ENCODE measurements at places on chromosomes 6 and 20.

- DNase-seq, result peak; percentile 1
Measured at GRCh38 chr20:46757754-46758678, 48.6 kb downstream of the SLC2A10 start.

- DNase-seq, result no peak
Measured at GRCh38 chr20:23542801-23543200, 25.5 kb downstream of the CST9L start.

GRCh38 chr20:45779011-45779915 is 12.4 kb downstream of the WFDC3 start:
- no peak for DNase-seq

- no peak for DNase-seq
Measured at GRCh38 chr20:63292292-63292701, 689 bp upstream of the COL20A1 start.

GRCh38 chr6:140230282-140230681 is 855.8 kb upstream of the CITED2 start:
- no peak for DNase-seq

GRCh38 chr6:88890860-88891845 is 72.3 kb downstream of the RNGTT start:
- DNase-seq, result no peak

- no peak for DNase-seq
Measured at GRCh38 chr6:112338166-112338709, 8.9 kb upstream of the RFPL4B start.

GRCh38 chr6:44105993-44106740 is 21.1 kb downstream of the MRPL14 start:
- DNase-seq, result no peak

GRCh38 chr6:1629316-1629715 is 19.6 kb downstream of the FOXC1 start:
- DNase-seq, result no peak

GRCh38 chr6:14865531-14866100 is 380.3 kb upstream of the JARID2 start:
- DNase-seq, result no peak

DNA sequence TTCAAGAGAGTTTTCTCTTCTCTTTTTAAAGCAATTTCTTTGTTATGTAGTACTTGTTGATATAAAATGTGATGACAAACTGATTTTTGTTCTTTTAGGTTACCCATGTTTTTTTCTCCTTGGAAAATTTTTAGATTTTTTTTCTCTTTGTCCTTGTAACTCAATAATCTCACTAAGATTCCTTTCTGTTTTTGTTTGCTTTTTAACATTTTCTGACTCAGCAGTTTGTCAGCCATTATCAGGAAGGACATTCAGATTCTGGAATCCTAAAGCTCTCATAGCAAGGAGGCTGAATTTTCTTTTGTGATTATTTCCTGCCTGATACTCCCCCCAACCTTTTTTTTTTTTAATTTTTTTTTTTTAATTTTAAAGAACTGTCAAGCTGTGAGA is 75.2 kb upstream of the CITED2 start:
- DNase-seq, result no peak

DNA sequence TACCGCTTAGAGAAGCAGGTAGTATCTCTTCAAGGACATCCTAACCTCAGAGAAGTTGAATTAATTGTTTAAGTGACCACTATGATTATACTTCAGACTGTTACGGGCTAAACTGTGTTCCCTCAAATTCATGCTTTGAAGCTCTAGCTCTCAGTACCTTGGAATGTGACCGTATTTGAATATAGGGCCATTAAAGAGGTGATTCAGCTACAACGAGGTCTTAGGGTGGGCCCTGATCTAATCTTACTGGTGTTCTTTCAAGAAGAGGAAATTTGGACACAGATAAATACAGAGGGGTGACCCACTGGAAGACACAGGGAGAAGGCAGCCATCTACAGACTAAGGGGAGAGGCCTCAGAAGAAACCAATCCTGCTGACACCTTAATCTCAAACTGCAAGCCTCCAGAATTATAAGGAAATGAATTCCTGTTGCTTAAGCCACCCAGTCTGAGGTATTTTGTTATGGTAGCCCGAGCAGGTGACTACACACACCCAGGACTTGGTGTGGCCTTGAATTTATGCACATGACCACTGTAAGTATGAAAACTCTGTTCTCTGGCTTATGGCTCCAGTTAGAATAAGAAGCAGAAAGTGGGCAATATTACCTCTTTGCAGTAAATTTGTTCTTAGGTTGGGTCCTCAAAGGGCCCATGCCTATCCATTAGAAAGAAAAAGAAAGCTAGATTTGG is 249.1 kb downstream of the DHX35 start:
- DNase-seq, result no peak

- no peak for DNase-seq
Measured at GRCh38 chr6:159047891-159048685, 3.3 kb upstream of the TAGAP start.

DNA sequence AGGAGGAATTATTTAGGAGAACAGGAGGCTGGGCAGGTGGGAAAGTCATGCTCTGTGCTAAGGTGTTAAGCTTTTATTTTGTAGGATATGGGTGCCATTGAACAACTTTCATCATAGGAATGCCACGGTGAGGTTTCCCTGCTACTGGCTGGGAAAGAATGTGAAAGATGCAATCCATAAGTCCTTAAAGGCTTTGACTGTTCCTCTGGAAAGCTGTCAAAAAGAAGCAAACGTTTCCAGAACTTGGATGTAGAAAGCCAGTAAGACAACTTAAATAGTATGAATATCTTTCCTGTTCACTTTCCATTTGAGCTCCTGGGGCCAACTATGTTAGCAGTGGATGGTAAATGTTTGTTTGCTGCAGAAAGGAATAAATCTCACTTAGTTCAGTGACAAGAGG is 574.4 kb downstream of the RNF144B start:
- DNase-seq, result no peak

DNA sequence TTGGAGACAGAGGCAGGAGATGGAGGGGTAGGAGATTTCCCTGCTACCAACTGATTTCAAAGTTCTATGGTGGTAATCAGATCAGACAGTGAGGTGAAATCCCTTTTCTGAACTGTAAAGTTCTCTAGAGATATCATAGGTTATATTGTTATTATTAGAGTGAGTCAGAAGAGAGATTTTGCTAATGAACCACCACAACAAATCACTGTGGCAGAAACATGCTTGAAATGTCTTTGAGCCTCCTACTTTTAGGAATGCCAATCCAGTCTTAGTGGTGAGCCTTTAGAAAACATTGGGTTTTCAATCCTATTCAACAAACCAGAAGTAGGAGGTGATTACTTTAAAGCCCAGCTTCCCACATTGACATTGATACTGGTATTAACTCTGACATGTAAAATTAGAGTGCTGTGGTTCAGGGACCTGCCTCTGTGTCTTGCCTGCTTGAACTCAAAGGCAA is 136.7 kb upstream of the CNR1 start:
- DNase-seq, result no peak

DNA sequence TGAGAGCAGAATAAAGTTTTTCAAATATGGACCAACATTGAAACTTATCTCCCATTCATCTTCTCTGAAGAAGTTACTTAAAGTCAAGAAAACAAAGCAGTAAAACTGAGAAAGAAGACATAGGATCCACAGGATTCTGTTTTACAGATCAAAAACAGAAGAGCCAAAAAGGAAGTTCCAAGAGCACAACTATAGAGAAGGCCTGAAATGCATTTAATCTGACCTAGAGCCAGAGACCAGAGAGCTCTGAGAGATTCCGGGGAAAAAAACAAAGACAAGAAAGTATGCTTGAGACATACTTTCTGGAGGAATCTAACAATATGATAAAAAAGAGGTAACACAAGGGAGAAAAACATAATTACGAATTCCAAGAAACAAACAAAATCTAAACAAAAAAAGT is 26.1 kb downstream of the SRPK1 start:
- no peak for DNase-seq

DNA sequence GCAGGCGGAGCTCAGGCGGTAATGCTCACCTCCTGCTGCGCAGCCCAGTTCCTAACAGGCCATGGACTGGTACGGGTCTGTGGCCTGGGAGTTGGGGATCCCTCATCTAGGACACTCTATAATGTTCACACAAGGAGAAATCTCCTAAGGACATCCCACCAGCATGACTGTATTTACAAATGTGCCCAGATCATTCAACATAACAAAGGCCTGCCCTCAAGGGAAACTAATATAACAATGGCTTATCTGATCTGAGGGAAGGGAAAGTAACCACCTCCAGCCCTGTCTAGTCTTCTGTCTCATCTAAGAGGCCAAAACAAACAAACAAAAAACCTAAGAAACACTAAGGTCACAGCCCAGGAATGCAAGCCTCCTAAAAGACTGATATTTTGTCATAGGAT is 232.8 kb downstream of the RNGTT start:
- DNase-seq, result no peak

- DNase-seq, result no peak
Measured at GRCh38 chr20:6942266-6942665, 174.8 kb downstream of the BMP2 start.

DNA sequence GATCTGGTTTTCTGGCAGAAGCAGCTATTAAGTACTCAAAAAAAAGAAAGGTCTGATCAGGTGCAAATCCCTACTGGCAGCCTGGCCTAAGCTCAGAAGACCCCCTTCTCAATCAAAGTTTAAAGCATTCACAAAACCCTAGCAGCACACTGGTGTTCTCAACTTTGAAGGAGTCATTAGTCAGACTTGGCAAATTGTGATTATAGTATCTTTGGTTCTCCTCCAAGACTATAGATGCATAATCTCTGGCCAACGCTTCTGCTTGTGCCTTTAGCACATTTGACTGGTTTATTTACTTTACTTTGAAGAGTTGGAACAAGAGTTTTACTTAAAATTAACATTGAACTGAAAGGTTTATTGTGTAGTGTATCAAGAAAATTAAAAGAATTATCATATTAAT is 248.9 kb downstream of the PTPRK start:
- no peak for DNase-seq

DNA sequence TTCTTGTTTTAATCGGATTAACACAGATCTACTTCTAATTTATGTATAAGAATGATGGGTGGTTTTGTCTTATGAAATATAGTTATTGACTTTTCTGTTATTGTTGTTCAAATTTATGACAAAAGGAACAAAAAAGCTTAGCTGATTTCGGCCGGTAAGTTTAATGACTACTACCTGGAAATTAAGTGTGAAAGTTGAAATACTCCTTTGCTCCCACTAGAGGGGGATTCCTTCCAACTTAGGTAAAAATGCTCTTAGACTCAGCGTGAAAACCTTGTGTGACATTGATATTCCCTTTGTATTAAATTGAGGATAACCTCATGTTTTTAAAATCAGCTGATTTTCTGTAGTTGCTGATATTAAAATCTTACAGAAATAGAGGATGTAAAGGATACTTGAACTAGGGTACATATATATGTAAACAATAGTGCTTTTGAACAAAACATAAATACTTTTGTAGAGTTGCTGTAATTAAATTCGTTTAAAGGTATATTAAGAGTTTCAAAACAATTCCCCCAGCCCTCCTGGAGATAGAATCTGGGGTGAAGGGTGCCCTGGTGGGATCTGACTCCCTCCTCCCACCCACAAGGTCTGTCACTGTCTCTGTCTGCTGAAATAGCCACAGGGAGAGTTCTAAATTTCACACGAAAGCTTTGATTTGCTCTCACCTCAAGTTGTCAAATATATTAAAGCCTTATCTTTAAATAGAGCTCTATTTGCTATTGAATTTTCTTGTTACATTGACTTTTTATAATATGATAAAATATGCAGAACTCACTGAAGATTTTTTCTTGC is 257.5 kb downstream of the ARID1B start:
- peak; percentile 36 for DNase-seq

DNA sequence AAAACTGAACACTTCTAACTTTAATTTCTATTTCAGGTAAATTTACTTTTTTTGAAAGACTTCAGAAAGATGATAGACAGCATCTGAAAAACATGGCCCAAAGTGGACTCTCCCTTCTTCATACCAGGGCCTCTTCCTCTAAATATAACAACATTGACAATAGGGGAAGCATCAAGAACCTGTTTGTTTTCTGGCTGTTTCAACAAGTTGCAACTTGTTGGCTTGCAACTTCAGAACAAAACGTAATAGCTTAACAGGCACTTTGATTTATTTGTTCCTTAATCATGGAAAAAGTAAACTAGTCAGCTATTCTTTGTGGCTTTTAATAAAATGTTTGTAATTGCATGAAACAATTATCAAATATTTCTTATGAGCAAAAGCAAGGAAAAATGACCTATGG is 34.3 kb downstream of the RGS17 start:
- no peak for DNase-seq

- DNase-seq, result no peak
Measured at GRCh38 chr6:145283856-145284255, 451.5 kb downstream of the EPM2A start.

DNA sequence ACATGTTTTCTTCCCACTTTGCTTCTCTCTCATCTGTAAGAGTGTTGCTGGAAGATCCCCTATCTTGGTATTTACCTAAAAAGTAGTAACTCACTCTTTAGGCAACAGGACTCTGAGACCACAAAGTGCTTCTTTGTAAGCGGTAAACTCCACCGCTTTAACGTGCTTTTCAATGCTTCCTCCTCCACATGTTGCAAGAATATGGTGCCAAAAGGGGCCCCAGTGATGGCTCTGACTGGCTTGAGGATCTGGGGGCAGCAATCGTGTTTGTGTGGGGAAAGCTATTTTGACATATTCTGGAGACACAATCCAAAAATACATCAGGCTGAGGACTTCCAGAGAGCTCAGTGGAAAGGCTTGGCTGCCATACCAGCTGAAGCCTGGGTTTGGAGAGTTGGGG is 12.4 kb upstream of the CPNE5 start:
- no peak for DNase-seq

DNA sequence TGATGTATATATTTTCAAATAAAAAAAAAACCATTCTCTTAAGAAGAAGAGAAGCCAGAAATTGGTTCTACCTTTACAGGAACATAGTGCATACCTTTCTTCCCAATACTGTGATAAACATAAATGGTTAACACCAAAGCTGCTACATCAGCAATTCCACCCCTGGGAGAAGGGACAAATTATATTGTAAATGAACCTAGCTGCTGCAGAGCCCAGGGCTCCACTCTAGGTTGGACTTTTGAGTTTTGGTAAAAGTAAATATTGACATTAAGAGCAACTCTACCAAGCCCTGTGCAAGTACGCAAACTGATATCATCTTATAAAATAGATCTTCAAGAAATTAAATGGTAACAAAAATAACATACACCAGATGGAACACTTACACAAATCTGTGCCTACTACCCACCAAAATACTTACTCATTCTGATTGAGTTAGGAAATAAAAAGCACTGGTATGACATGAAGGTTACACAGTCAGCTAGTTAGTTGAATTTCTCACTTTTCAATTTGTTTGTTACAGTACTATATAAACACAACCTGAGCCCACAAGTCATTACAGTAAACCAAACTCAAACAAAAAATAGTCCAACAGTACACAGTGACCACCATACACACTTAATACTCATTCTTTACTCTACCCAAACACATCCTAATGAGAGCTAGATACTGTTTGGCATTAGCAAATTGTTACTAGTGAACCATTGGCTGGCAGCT is 223.3 kb upstream of the HEY2 start:
- no peak for DNase-seq

- DNase-seq, result no peak
Measured at GRCh38 chr6:11752360-11752759, 26.2 kb downstream of the ADTRP start.
